ENCODE measurements at places on chromosomes 13 and 19.

GRCh38 chr19:11046605-11047354 lies 42.5 kb upstream of the LDLR start:
- DNase-seq: peak; percentile 27

DNA sequence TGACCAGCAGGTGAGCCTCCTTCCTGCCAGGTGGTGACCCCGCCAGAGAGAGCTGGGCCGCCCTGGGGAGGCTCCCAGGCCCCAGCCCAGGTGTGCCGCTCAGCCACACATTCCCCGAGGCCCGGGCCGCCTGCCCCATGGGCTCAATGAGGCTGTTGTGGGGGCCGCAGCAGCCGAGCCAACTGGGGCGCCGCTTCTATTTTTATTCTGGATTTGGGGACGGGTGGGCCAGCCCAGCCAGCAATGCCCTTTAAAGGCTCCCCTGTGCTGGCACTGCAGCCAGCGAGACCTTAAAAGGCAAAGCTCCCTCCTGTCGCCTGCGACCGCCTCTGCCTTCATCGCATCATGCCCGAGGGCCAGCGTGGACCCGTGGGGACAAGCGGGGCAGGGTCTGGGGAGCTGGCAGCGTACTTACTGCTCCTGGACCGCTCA lies 17.7 kb upstream of the CRTC1 start:
- no peak for DNase-seq

GRCh38 chr13:102286326-102286725 lies 115.5 kb downstream of the FGF14 start:
- DNase-seq: no peak

DNA sequence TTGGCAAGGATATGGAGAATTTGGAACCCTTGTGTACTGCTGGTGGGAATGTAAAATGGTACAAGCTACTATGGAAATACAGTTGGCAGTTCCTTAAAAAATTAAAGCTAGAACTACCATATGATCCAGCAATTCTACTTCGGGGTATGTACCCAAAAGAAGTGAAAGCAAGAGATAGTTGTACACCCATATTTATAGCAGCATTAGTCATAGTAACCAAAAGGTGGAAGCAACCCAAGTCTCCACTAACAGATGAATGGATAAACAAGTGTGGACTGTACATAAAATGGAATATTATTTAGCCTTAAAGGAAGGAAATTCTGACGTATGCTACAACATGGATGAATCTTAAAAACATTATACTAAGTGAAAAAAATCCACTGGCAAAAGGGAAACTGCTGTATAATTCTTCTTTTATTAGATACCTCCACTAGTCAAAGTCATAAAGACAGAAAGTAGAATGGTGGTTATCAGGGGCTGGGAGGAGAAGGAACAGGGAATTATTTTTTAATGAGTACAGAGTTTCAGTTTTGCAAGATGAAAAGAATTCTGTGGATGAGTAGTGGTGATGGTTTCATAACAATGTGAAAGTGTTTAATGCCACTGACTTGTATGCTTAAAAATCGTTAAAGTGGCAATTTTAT lies 141.6 kb downstream of the RXFP2 start:
- DNase-seq: no peak

- DNase-seq: no peak
These were observed 72.0 kb upstream of the GPR183 start for GRCh38 chr13:99378985-99379733.

GRCh38 chr13:81609335-81609734 lies 1268.4 kb upstream of the SPRY2 start:
- DNase-seq: no peak

DNA sequence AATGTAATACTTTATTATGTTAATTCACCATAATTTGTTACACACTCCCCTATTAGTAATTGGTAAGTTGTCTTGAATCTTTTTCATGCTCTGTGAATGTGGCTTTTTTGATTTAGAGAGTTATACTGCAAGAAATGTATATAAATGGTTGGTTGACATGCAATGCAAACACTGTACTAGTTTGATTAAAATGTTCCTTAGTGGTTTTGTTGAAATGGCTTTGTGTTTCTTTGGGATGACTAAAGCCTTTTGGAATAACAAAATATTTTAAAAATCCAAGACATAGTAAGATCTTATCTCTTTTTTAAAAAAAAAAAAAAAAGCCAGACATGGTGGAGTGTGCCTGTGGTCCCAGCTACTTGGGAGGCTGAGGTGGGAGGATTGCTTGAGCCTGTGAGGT lies 10.5 kb downstream of the LAMP1 start:
- DNase-seq: no peak

DNA sequence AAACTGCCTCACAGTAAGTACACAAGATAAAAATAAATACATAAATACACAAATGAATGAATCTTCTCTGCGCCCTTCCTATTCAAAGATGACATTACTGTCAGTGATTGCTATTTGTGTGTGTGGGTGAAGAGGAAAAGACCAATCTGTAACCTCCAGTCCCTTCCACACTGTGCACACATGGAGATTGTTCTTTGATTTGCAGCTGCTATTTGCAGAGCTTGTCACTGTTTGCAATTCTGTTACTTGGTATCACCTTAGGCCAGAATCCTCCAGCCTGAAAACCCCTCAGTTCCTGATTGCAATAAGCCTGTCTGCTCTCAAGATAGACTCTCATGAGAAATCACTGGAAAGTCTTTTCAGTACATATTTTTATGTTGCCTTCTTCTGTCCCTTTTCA lies 1314.9 kb downstream of the PCDH9 start:
- no peak for DNase-seq

GRCh38 chr19:54606891-54607784 lies 13.7 kb downstream of the LILRA1 start:
- DNase-seq: peak; percentile 69

DNA sequence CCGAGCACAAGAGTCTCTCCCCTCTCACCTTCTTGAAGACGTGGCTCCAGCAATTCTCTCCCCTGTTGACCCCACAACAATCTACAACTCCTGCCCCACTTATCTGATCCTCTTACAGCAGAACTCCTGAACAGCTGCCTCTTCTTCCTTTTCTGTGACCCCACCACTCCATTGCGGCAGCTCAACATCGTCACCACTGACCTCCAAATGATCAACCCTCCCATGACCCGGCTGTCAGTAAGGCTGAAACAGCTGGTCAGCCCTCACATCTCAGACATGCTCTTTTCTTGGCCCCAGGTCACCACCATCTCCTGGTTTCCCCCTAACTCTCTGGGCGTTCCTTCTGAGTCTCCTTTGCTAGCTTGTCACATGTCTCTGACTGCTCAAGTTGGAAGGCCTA lies 1.8 kb downstream of the EXOSC5 start:
- DNase-seq: no peak

- no peak for DNase-seq
These were observed 24.1 kb downstream of the SHANK1 start for GRCh38 chr19:50695251-50696093.

DNA sequence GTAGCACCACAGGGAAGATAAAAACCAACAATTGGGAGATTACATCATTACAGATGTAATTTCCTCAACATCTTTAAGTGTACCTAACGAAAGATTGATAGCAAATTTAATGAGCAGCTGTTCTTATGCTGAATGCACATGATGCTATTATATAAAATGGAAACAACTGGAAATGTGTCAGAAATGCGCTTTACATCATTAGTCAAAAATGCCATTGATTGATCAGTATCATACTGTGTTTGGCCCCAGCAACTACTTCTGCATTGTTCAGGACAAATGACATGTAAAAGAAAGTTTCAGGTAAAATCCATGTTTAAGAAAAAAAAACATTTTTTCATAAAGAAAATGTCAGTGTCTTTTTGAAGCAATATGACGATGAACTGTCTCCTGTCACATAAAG lies 625.5 kb upstream of the MIR17HG start:
- no peak for DNase-seq

- DNase-seq: no peak
These were observed 109.0 kb upstream of the HTR2A start for GRCh38 chr13:47005756-47006414.

GRCh38 chr13:34897220-34897619 lies 44.9 kb upstream of the NBEA start:
- no peak for DNase-seq

DNA sequence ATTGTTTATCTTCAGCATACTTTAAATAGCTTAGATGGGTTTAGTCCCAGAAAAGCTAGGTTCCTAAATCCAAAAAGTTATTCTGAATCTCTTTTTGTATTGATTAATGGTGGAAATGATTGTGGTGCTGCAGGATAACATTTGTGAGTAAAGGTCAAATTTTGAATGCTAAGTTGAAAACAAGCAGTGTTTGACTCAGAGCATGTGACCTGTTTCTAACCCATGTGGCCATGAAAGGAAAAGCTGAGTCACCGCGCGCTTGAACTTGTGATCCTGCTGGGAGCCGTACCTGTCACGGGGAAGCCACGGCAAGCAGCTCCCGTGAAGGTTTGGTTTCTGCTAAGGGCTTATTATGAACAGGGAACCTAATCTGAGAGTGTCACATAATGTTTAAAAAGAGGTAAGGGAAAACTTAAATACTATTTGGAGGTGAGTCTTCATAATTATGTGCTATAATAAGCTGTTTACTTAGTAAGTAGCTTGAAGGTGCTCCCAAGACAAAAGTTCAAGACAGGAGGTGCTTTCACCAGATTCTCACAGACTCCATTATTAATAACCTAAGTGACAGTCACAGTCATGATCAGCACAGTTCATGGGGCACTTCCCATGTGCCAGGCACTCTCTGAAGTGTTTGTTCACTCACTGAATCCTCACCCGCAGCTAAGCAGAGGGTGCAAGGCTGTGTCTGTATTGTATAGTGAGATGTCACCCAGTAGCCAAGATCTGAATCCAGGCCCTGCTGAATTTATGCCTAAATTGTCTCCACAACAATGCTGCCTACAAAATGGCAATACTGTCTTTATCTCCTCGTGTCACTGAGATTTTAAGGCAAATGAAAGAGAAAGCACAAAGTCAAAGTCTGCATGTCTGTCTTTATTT lies 286.5 kb downstream of the MYO16 start:
- DNase-seq: peak; percentile 57

GRCh38 chr13:106786006-106786563 lies 218.1 kb upstream of the ARGLU1 start:
- DNase-seq: no peak

GRCh38 chr19:35731779-35732405 lies 10.4 kb downstream of the IGFLR1 start:
- DNase-seq: no peak

DNA sequence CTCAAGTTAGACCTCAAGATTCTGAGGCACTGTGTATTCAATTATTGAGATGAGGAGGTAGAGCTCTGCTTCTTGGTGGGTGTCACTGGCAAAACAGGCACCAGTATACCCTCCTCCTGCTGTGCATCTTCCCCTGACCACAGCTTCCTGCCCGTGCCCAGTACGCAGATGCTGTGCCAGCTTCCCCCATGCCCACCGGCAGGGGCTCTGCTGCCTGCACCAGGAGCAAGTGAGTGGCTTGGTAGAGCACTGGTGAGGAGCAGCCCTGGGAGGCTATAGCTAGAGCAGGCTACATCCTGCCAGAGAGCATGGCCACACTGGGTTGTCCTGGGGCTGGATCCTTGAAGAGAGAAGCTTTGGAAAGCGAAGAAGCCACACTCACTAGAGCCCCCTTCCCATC lies 21.0 kb upstream of the RNF17 start:
- no peak for DNase-seq

- no peak for DNase-seq
These were observed 47.1 kb downstream of the MZT1 start for GRCh38 chr13:72680353-72680752.

DNA sequence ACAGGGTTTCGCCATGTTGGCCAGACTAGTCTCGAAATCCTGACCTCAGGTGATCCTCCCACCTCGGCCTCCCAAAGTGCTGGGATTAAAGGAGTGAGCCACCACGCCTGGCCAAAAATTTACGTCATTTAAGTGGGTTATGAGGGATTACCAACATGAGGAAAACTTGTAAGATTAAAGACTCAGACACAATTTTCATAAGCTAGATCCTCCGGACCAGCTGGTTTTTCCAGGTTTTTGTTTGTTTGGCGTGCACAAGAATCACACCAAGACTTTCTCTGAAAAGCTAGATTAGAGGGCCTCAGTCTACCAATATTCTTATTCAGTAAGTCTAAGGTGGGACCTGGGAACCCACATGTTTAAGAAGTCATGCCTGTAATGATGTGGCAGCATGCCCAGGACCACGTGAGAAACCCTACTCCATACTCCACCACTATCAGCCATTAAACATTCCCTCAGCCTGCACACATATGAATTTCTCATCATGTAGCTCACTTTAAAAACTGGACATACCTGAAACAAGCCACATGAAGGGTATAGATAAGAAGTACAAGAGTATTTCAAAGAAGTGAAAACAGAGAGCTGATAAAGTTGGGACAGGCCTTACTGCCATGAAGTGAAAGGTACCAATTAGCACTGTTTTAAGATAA lies 25.7 kb downstream of the DIAPH3 start:
- DNase-seq: no peak
